GM12878 (cell line): ENCODE measurements at places on chromosomes 5 and 9. TPM values are rescaled to one million over a fixed set of nuclear protein-coding genes. Genes with fewer than 3 reads are reported as not detected.
A peak's percentile ranks its signal among the peaks of the same experiment; 100 is the strongest.

S1PR3 gene
- total RNA-seq: 0.05 and 0.18 TPM in 2 replicates

KCNN2 gene
- total RNA-seq: 0.80 and 0.93 TPM in 2 replicates

SPATA31A7 gene
- not detected in 2 replicates for total RNA-seq

C9 gene
- 0.13 and 0.54 TPM in 2 replicates for total RNA-seq

- H3K36me3 ChIP-seq: no peaks in the 10 kb centered on the region
- no peak overlapping the region for H3K4me3 ChIP-seq
- no peak for DNase-seq
- peaks cover 11% of the 10 kb centered on the region for H3K4me1 ChIP-seq
- H3K27ac ChIP-seq: no peak overlapping the region
Observed at GRCh38 chr5:56663523-56663922, 151.8 kb upstream of the MAP3K1 start.

- H3K36me3 ChIP-seq: no peaks in the 10 kb centered on the region
- no peak for DNase-seq
- H3K27me3 ChIP-seq: no peaks in the 10 kb centered on the region
- H3K4me3 ChIP-seq: no peak overlapping the region
- H3K27ac ChIP-seq: no peak overlapping the region
- peaks cover 15% of the 10 kb centered on the region for H3K4me1 ChIP-seq
Observed at GRCh38 chr9:6356441-6356840, 28.3 kb downstream of the TPD52L3 start.

GRCh38 chr5:172186114-172186695 lies 1.8 kb downstream of the STK10 start:
- no peaks in the 10 kb centered on the region for H3K27me3 ChIP-seq
- DNase-seq: no peak
- H3K4me1 ChIP-seq: peaks cover 29% of the 10 kb centered on the region
- peak overlapping the region; percentile 68 for H3K27ac ChIP-seq
- peak overlapping the region; percentile 89 for H3K4me3 ChIP-seq

- no peaks in the 10 kb centered on the region; the same call in 1 of the 2 replicates for H3K27me3 ChIP-seq
- no peak overlapping the region for H3K27ac ChIP-seq
- H3K36me3 ChIP-seq: no peaks in the 10 kb centered on the region
- H3K4me3 ChIP-seq: no peak overlapping the region
- H3K4me1 ChIP-seq: no peaks in the 10 kb centered on the region
Observed at GRCh38 chr5:38051711-38052511, 206.4 kb upstream of the EGFLAM start.

GRCh38 chr5:64147849-64148441 lies 17.7 kb upstream of the RNF180 start:
- H3K4me1 ChIP-seq: no peaks in the 10 kb centered on the region
- H3K27me3 ChIP-seq: no peaks in the 10 kb centered on the region
- no peak for DNase-seq
- H3K36me3 ChIP-seq: no peaks in the 10 kb centered on the region
- no peak overlapping the region for H3K27ac ChIP-seq

GRCh38 chr9:136117916-136118319 lies 757 bp downstream of the TMEM250 start:
- H3K4me1 ChIP-seq: peaks cover 8% of the 10 kb centered on the region
- H3K36me3 ChIP-seq: no peaks in the 10 kb centered on the region; the same call in 1 of the 2 replicates
- H3K27me3 ChIP-seq: no peaks in the 10 kb centered on the region
- DNase-seq: no peak

DNA sequence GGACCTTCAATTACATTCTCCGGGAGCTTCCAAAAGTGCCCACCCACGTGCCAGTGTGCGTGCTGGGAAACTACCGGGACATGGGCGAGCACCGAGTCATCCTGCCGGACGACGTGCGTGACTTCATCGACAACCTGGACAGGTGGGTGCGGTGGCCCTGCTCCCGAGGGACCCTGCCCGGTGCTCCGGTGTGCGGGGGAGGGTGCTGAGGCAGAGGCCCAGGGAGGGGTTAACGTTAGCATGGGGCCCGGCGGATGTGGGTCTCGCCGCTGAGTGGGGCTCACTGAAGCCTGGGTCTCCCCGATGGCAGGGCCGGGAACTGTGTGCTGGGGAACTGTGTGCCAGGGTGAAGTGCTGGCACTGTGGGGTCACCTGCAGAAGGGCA lies 10.6 kb upstream of the AJM1 start:
- peaks cover 12% of the 10 kb centered on the region for H3K36me3 ChIP-seq
- no peak for DNase-seq
- no peaks in the 10 kb centered on the region for H3K4me1 ChIP-seq

DNA sequence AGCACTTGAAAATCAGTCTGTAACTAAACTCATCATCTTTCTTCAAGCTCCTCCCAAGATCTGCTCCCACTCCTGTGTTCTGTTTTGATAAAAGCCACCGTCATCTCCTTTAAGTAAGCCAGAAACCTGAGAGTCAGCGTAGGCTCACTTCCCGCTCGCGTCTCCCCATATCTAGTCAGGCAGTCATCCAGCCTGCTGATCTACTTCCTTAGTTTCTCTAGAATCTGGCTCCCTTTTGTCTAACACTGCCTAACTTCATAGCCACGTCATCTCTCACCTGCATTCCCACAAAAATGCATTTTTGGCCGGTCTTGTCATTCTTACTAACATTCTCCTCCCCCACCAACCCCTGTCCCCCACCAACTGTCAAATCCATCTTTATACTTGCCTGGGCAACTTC lies 3.0 kb upstream of the TJP2 start:
- no peak overlapping the region for H3K27ac ChIP-seq
- H3K4me3 ChIP-seq: no peak overlapping the region
- DNase-seq: no peak

GRCh38 chr9:70382709-70383605 lies 31.5 kb downstream of the KLF9 start:
- no peak for DNase-seq
- no peaks in the 10 kb centered on the region for H3K27me3 ChIP-seq
- no peaks in the 10 kb centered on the region for H3K36me3 ChIP-seq
- no peak overlapping the region for H3K4me3 ChIP-seq

- peaks cover 85% of the 10 kb centered on the region for H3K4me1 ChIP-seq
- peaks cover 4% of the 10 kb centered on the region for H3K36me3 ChIP-seq
- DNase-seq: no peak
- H3K27me3 ChIP-seq: no peaks in the 10 kb centered on the region
Observed at GRCh38 chr9:89421595-89421994, 76.3 kb downstream of the SEMA4D start.

DNA sequence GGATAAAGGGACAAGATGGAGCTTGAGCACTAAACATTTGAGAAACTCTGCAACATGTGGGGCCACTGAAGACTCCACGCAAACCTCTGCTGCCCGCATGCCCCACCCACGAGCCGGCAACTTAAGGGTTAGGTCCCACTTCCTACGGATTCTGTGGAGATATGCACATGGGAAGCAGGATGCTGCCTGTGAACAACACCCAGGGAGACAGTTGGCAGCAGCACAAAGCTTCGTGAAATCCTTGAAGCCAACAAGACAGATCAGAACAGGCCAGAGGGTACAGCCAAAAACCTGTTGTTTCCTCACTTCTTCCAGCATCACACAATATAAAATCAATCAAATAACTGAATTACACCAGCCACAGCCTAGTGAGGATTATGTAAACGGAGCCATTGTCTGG lies 270.4 kb downstream of the ENC1 start:
- H3K4me3 ChIP-seq: no peak overlapping the region
- DNase-seq: no peak
- H3K27ac ChIP-seq: no peak overlapping the region
- H3K27me3 ChIP-seq: no peaks in the 10 kb centered on the region
- H3K4me1 ChIP-seq: no peaks in the 10 kb centered on the region
- no peaks in the 10 kb centered on the region for H3K36me3 ChIP-seq

DNA sequence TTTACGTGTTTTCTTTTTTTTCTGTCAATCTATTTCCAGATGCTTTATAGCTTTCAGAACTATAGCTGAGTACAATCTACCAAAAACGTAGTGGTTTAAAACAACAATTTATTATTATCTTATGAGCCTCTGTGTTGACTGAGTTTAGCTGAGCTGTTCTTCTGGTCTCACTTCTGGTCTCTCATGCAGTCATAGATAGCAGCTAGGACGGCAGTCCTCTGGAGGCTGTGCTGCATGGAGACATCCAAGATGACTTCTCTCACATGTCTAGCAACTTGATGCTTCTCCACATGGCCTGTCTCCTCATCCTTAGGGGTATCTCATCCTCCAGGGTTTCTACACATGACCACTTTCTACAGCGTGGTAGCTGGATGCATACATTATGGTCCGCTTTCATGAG lies 22.0 kb upstream of the RAD23B start:
- no peaks in the 10 kb centered on the region for H3K27me3 ChIP-seq
- H3K27ac ChIP-seq: peak overlapping the region; percentile 36
- DNase-seq: no peak

DNA sequence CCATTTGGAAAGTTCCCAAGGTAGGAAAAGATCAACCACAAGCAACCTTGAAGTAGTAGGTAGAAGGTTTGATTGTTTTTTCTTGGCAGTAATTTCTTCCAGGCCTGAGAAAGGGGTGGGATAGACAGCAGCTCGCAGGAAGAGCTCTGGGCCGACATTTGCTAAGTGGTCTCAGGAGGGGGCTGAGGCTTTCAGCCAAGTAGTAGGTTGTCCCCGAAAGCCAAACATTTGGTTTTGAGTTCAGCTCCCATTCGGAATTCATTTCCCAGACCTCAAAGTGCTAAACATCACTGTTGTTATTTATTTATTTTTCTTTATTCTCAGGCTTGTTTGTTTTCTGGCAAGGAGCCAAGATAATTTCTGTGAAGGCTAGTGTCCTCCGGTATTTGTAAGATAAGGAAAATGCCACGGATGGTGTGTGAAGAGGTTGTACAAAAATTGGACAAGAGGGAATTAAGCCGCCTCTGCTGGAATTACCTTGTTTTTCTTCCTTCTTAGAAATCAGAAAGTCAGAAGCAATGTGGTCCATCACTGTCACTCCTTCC lies 112.1 kb downstream of the KIF4B start:
- no peak for DNase-seq
- H3K27ac ChIP-seq: no peak overlapping the region
- H3K4me3 ChIP-seq: no peak overlapping the region
- H3K4me1 ChIP-seq: no peaks in the 10 kb centered on the region
- no peaks in the 10 kb centered on the region for H3K36me3 ChIP-seq

DNA sequence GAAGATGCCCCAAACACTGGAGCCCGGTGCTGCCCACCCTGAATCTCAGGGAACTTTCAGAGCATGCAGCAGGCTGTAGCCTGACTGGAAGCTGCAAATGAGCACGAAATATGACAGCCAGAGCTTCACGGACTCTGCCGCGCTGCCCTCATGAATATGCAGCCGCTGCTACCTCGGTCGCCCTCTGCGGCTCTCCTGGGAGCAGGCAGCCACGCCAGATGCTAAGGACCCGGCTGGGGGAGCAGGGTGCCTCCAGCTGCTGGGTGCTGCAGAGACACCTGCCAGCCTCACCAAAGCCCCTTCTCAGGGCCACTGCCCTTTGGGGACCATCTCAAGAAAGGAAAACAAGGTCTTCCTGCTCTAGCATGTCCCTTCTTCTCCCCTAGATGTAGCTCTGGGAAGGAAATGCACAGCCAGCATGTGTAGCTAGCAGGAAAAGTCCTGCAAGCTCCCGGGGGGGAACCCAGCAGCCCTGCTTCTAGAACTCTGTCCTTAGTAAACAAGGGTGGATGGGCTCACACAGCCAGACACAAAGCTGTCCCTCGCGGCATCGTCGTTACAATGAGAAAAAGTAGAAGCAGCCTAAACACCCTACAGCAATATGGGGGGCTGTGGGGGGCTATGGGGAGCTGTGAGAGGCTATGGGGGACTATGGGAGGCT lies 56.8 kb upstream of the OLFM1 start:
- no peaks in the 10 kb centered on the region; the same call in 1 of the 2 replicates for H3K27me3 ChIP-seq
- H3K27ac ChIP-seq: no peak overlapping the region
- no peaks in the 10 kb centered on the region for H3K4me1 ChIP-seq
- no peaks in the 10 kb centered on the region for H3K36me3 ChIP-seq

DNA sequence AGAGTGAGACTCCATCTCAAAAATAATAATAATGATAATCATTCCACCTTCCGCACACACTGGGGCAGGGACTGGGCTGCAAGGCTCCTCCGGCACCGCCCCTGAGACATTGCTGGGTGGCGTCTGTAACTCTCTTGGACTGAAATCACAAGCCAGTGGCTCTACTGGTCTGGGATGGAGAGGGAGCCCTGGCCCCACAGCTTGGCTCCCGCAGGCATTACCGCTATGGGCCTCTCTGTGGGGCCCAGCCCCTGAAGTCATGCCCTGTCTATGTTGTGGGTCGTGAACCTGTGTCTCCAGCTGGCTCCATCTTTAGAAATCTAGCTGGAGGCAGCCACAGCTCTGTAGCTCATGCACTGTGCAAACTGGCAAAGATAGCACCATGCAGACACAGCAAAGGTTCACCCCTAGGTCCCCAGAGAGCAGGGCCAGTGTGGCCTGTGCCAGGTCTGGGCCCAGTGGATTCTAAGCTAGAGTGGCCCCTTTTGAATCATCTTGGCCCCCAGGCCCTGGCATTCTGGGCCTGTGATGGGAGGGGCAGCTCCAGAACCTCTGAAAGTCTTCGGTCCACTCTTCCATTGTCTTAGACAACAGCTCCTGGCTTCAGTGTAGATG lies 36.1 kb upstream of the COL5A1 start:
- no peak overlapping the region for H3K27ac ChIP-seq
- H3K27me3 ChIP-seq: no peaks in the 10 kb centered on the region
- no peaks in the 10 kb centered on the region for H3K36me3 ChIP-seq
- H3K4me1 ChIP-seq: no peaks in the 10 kb centered on the region
- no peak for DNase-seq

DNA sequence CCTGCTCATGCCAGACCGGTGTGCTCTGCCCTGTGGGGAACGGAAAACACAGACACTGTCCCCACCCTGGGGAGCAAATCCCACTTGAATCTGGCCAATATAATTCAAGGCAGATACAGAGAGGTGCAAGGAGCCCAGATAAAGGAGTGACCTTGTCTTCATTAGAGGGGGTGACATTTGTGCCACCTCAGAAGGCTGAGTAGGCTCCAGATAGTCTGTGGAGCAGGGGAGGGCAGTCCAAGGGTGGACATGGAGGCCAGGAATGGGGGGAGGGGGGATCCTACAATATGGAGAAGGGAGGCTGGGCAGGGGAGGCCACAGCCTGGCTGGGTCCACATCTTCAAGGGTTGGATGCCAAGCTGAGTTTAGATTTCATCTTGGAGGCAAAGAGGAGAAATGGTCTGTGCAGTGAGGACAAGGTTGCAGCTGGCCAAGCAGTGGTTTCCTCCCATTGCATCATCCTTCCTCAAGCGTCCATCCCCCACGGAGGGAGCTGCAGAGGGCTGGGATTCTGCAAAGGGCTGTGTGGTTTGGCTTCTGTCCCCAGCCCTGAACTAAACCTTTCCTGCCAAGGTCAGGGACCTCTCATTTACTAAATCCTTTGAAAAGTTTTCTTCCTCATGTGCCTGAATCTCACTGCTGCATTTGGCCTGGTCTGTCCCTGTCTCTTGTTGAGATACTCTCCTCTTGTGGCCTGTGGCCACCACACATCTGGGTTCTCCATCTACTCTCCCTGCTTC lies 60.1 kb downstream of the GALNT12 start:
- H3K27ac ChIP-seq: no peak overlapping the region
- peaks cover 1% of the 10 kb centered on the region; the same call in 1 of the 2 replicates for H3K27me3 ChIP-seq
- H3K4me3 ChIP-seq: no peak overlapping the region
- H3K4me1 ChIP-seq: no peaks in the 10 kb centered on the region
